Kidney (tissue), 22 donors: ENCODE measurements at places on chromosomes 4 and X.

DNA sequence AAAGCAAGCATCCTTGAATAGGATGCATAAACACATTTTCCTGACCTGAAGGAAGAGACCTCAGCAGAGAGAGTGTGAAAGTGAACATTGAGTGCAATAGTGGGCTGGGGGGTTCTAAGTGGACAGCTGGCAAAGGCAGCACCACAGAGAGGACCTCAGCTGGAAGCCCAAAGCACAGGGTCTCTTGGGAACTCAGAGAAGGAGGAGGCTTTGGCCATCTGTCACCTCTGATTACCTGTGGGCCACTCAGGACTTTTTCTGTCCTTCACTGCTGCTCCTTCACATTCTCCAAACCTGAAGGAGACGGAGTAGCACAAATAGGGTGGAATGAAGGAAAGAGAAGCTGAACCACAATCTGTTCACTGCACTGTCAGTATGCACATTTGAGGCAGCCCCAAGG lies 37.9 kb upstream of the FAT4 start:
- no peaks in the 10 kb centered on the region for H3K4me1 ChIP-seq
- DNase-seq: no peak
- H3K27me3 ChIP-seq: no peaks in the 10 kb centered on the region

DNA sequence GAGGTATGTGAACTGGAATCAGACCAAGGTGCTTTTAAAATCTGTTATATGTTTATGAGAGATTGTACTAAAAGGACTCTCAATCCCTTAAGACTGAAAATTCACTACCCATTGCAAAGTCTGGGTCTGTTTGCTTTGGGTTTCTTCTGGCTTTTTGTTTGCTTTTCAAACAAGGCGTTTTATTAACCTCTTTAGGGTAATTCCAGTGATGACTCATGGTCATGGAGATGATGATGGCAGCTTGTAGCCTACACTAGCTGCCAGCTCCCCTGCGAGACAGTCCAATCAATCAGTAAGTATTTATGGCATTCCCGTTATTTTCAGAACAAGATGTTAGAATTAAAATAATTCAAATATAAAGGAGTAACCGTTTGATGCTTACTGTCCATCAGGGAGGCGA lies 643.8 kb upstream of the FTHL17 start:
- no peaks in the 10 kb centered on the region for H3K4me1 ChIP-seq
- no peak overlapping the region for H3K27ac ChIP-seq
- H3K4me3 ChIP-seq: no peak overlapping the region
- DNase-seq: no peak

- H3K27me3 ChIP-seq: no peaks in the 10 kb centered on the region
- DNase-seq: no peak
- no peak overlapping the region for H3K4me3 ChIP-seq
- no peak overlapping the region for H3K27ac ChIP-seq
- H3K36me3 ChIP-seq: no peaks in the 10 kb centered on the region
These were observed 108.0 kb downstream of the CPZ start for GRCh38 chr4:8700531-8700930.

DNA sequence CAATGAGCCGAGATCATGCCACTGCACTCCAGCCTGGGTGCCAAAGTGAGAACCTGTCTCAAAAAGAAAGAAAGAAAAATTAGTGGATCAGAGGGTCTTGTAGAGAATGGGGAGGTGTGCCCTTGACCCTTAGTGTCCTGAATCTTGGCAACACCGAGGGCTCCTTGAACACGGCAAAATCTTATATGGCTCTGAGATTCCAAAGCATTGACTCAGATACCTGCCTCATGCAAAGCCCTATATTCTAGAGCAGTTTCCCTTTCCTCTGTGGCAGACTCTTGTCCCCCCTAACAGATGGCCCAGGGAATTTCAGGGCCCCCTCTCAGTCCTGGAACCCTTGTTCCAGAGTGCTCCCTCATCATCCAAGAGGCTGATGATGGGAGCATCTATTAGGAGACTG lies 6.8 kb downstream of the CLDN2 start:
- H3K27ac ChIP-seq: no peak overlapping the region
- H3K4me1 ChIP-seq: no peaks in the 10 kb centered on the region
- no peak overlapping the region for H3K4me3 ChIP-seq
- H3K36me3 ChIP-seq: peaks cover 4% of the 10 kb centered on the region
- DNase-seq: no peak

- H3K27me3 ChIP-seq: no peaks in the 10 kb centered on the region
- DNase-seq: no peak
- H3K36me3 ChIP-seq: no peaks in the 10 kb centered on the region
- no peak overlapping the region for H3K4me3 ChIP-seq
These were observed 160.1 kb upstream of the BANK1 start for GRCh38 chr4:101630319-101630986.

GRCh38 chr4:101801958-101802357 lies 11.4 kb downstream of the BANK1 start:
- H3K4me3 ChIP-seq: no peak overlapping the region
- no peak overlapping the region for H3K27ac ChIP-seq
- H3K4me1 ChIP-seq: peaks cover 4% of the 10 kb centered on the region
- no peaks in the 10 kb centered on the region for H3K36me3 ChIP-seq
- H3K27me3 ChIP-seq: no peaks in the 10 kb centered on the region
- DNase-seq: no peak

DNA sequence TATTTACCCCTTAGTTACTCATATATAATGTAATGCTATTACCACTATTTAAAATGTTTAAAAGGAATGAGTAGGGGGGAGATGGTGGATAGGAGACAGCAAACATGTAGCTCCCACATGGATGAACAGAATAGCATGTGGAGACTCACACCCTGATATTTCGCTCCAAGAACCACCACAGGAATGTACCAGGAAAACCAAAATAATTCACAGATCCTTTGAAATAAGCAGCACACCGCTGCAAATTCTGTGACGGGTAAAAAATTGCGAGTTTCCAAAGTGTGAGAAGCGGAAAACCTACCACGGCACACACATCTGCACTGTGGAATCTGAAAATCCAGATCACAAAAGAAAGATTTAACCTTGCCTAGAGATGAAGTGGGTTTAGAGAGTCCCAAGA lies 428.2 kb downstream of the TLL1 start:
- H3K36me3 ChIP-seq: no peaks in the 10 kb centered on the region
- H3K4me1 ChIP-seq: no peaks in the 10 kb centered on the region
- no peaks in the 10 kb centered on the region for H3K27me3 ChIP-seq
- H3K27ac ChIP-seq: no peak overlapping the region
- H3K4me3 ChIP-seq: no peak overlapping the region
- DNase-seq: no peak

DNA sequence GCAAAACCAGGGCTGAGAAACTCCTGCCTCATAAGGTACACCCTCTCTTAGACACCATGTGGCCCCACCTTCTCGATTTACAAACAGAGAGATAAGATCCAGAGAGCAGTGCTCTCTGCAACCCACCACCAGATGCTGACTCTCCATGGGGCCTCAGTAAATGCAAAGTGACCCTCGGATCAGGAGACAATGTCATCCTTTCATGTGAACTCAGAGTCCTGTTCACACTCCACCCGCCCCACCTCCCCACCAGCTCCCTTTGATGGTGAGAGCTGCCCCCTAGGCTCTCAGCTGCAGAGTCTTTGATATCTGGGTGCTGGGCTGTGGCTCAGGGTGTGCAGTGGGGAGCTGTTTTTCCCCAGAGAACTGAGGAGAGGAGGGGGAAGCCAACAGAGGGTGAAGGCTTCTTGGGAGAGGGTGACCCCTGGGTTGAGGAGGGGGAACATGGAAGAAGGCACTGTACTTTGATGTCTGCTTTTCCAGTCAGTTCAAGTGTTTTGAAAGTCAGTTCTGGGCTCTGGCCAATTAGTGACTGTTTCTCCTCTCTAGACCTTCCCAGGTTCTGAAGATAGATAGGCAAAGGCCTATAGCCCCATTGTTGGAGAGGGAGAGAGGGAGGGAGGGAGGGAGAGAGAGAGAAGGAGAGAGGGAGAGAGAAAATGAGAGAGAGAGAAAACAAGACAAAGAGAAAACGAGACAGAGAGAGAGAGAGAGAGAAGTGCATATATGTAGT lies 88.2 kb downstream of the SCD5 start:
- H3K27ac ChIP-seq: no peak overlapping the region
- H3K27me3 ChIP-seq: no peaks in the 10 kb centered on the region
- no peak for DNase-seq
- H3K4me1 ChIP-seq: peaks cover 2% of the 10 kb centered on the region
- H3K36me3 ChIP-seq: no peaks in the 10 kb centered on the region

DNA sequence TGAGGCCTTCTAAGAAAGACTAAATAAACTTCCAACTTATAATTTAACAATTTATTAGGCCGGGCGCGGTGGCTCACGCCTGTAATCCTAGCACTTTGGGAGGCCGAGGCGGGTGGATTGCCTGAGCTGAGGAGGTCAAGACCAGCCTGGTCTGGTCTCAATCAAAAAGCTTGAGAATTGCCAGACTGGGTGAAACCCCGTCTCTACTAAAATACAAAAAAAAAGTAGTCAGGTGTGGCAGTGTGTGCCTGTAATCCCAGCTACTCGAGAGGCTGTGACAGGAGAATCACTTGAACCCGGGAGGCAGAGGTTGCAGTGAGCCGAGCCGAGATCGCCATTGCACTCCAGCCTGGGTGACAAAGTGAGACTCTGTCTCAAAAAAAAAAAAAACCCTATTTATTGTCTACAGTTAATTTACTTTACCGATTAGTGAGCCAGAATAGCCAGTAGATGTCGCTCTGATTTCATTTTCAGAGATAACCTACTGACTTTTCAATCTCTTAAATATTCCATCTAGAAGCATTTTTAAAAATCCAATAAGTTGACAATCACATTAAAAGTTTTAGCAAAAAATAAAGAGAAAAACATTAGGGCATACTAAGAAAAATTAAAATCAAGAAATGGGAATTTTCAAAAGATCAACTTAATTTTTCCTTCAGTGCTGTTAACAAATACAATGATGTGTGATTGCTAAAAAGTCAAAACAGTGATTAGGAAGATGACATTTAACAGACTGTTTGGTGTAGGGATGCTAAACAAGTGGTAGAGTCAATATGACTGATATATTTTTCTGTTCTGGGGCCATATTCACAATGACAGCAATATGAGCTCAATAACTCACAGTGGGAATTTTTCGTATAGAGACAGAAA lies 4.3 kb upstream of the SHROOM3 start:
- no peak overlapping the region for H3K4me3 ChIP-seq
- H3K4me1 ChIP-seq: no peaks in the 10 kb centered on the region
- no peak for DNase-seq

- no peak overlapping the region for H3K27ac ChIP-seq
- H3K27me3 ChIP-seq: no peaks in the 10 kb centered on the region
- no peak overlapping the region for H3K4me3 ChIP-seq
- DNase-seq: no peak
- no peaks in the 10 kb centered on the region for H3K4me1 ChIP-seq
- H3K36me3 ChIP-seq: no peaks in the 10 kb centered on the region
These were observed 53.2 kb upstream of the RBMX start for GRCh38 chrX:136933611-136934145.

- H3K27ac ChIP-seq: no peak overlapping the region
- no peaks in the 10 kb centered on the region for H3K36me3 ChIP-seq
- DNase-seq: no peak
- no peaks in the 10 kb centered on the region for H3K4me1 ChIP-seq
These were observed 113.9 kb downstream of the SNCA start for GRCh38 chr4:89723096-89723495.

GRCh38 chrX:109710181-109710580 lies 22.9 kb downstream of the ACSL4 start:
- no peaks in the 10 kb centered on the region for H3K36me3 ChIP-seq
- no peak overlapping the region for H3K27ac ChIP-seq
- no peak overlapping the region for H3K4me3 ChIP-seq

DNA sequence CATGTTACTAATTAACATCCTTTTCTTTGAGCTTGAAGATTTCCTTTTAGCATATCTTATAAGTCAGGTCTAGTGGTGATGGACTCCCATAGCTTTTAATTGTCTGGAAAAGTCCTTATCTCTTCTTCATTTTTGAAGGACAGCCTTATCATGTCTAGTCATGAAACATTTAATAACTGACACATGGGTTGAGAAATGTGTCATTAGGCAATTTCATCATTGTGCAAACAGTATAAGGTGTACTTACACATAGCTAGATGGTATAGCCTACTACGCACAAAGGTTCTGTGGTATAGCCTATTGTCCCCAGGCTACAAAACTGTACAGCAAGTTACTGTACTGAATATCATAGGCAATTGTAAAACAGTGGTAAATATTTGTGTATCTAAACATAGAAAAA lies 34.5 kb upstream of the ALG13 start:
- H3K27ac ChIP-seq: no peak overlapping the region
- no peak for DNase-seq
- H3K4me1 ChIP-seq: no peaks in the 10 kb centered on the region
- H3K27me3 ChIP-seq: no peaks in the 10 kb centered on the region
- no peak overlapping the region for H3K4me3 ChIP-seq

DNA sequence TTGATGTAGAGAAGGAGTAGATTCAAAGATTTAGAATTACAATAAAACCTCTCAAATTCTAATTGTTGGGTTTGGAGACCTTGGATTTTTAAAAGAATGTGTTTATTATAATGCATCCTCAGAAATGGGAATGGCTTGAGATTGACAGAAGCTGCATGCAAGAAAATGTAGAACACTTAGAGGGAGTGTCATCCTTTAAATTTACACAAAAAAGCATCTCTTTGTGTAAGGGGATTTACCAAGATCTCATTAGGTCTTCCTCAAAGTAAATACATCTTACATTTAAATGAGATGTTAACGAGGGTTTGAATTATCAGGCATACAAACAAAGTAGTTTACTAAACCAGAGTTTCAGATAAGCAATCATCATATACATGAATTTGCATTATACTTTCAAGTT lies 615.0 kb downstream of the FAM133A start:
- H3K36me3 ChIP-seq: no peaks in the 10 kb centered on the region
- no peak for DNase-seq
- H3K27me3 ChIP-seq: no peaks in the 10 kb centered on the region

GRCh38 chrX:116272322-116272721 lies 101.8 kb downstream of the AGTR2 start:
- no peaks in the 10 kb centered on the region for H3K4me1 ChIP-seq
- H3K27me3 ChIP-seq: peaks cover 2% of the 10 kb centered on the region
- H3K27ac ChIP-seq: no peak overlapping the region
- H3K36me3 ChIP-seq: no peaks in the 10 kb centered on the region

DNA sequence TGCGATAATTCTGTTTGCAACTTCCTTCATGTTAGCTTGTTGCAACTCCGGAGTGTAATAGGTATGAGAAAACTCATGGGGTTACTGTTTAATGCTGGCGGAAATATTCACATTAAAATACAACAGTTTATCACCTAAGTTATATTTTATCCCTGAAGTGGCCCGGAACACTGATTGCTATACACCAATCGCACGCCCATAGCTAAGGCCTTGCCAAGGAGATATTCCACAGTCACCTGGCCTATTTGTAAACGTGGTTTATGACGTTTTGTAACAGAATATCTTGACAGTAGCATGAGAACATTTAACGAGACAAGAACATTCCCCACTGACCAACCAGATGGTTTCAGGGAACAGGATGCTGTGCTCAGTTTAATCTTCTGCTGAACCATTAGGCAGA lies 23.2 kb upstream of the FAM90A26 start:
- H3K4me3 ChIP-seq: no peak overlapping the region
- no peaks in the 10 kb centered on the region for H3K36me3 ChIP-seq
- H3K4me1 ChIP-seq: no peaks in the 10 kb centered on the region
- no peak for DNase-seq
- no peaks in the 10 kb centered on the region for H3K27me3 ChIP-seq
- no peak overlapping the region for H3K27ac ChIP-seq
